ENCODE measurements at places on chromosomes 6 and 20. TPM values are rescaled to one million over a fixed set of nuclear protein-coding genes. Genes with fewer than 3 reads are reported as not detected.

- no peaks in the 10 kb centered on the region for H3K36me3 ChIP-seq
- H3K4me1 ChIP-seq = no peaks in the 10 kb centered on the region
- H3K4me3 ChIP-seq = no peak overlapping the region
- H3K27ac ChIP-seq = no peak overlapping the region
Measured at GRCh38 chr6:148304976-148305375, 37.7 kb upstream of the SASH1 start.

DNA sequence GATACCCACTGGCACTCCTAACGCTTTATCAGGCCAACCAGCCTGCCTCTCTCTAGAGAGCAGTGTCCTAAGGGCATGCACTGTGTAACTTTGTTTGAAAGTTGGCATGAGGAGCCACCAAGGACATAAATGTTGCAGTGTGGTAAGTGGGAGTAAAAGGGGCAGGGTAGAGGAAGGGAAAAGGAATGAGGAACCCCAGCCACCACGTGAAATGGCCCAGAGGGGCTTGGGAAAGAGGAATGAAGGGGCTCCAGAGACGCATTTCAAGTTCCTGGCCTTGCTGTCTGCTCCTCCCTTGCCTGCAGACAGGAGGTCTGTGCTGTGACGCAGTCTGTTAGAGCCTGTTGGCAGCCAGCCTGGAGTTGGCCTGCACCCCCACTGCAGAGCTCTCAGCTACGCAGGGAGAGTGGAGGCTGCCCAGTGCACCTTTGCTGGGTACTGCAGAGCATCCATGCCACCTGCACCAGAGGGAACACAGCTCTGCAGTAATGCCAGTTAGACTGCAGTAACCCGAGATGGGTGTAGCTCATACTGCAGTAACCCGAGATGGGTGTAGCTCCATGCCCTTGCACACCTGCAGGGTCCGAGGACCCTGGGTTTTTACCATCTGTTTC, 86.8 kb upstream of the SNAP25 start:
- no peak overlapping the region for H3K4me3 ChIP-seq
- H3K27ac ChIP-seq = no peak overlapping the region
- no peaks in the 10 kb centered on the region for H3K27me3 ChIP-seq
- no peak for DNase-seq

DNA sequence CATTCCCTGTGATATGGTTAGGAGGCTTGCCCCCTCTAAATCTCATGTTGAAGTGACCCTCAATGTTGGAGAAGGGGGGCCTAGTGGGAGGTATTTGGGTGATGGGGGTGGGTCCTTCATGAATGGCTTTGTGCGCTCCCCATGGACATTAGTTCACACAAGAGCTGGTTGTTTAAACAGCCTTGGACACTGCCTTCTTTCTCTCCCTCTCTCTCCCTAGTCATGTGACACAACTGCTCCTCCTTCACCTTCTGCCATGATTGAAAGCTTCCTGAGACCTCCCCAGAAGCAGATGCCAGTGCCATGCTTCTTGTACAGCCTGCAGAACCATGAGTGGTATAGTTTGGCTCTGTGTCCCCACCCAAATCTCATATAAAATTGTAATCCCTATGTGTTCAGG, 117.2 kb upstream of the SLC22A16 start:
- no peaks in the 10 kb centered on the region for H3K36me3 ChIP-seq
- no peak for DNase-seq
- no peak overlapping the region for H3K4me3 ChIP-seq
- H3K27ac ChIP-seq = no peak overlapping the region

DNA sequence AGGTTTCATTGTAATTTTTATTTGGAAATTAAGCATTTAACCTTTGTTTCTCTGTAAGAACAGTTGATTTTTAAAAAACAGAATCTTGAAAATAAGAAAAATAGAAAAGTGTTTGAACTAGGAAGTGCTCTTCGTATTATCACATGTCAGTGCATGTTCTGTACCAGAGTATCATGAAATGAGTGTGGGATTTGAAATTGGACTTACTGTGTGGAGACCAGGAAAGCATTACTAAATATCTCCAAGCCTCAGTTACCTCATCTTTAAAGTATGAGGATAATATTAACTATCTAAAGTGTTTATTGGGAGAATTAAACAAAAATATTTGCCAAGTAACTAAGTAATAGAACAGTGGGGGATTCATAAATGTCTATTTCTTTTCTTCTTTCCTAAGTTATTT, 156.9 kb upstream of the FLRT3 start:
- H3K27ac ChIP-seq = no peak overlapping the region
- no peaks in the 10 kb centered on the region for H3K4me1 ChIP-seq
- DNase-seq = no peak
- no peak overlapping the region for H3K4me3 ChIP-seq

MARCKS gene
- 50.8 TPM for total RNA-seq

GRCh38 chr6:106383573-106383972, 23.1 kb downstream of the CRYBG1 start:
- H3K4me1 ChIP-seq = no peaks in the 10 kb centered on the region
- DNase-seq = no peak
- H3K36me3 ChIP-seq = no peaks in the 10 kb centered on the region
- no peaks in the 10 kb centered on the region for H3K27me3 ChIP-seq
- H3K4me3 ChIP-seq = no peak overlapping the region

DNA sequence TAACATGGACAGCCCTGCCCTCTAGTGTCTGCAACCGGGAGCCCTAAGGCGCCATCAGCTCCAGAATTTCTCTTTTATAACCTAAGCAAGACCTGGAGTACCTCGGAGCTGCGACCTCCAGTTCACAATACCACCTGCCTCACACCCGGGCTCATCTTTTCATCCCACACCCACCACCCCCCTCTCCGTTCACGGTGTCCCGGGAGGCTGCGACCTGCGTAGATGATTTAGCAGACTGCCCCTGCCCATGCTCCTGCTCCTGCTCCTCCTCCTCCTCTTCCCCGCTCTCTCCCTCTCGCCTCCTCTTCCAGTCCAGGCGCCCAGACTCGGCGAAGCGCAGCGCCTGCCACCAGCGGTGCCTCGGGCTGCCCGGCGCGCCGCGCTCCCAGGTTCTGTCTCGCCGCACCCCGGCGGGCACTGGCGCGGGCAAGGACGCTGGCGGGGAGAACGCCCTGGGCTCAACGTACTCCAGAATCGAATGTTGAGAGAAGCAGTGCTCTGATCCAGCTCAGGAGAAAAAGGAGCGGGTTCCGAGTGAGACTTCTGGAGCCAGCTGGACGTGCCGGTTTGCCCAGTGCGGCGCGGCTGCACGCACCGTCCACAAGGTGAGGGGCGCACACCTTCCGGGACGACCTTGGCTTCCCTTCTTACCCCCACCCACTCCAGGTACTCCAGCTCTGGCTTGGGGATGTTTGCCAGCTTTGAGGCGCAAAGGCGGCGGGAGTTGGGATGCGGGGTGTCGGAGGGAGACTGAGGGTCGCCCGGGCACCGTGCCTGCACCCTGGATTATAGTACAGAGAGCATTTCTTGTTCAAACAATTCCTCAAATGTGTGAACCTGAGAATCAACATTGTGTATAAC, at the start of gene HTR1E:
TSS of gene HTR1E (plus strand) at position 310 of the 861 bp plus-strand sequence. CDS start 77,807 bp downstream, outside the sequence.
- no peaks in the 10 kb centered on the region for H3K36me3 ChIP-seq
- peak; percentile 15 for DNase-seq
- H3K4me3 ChIP-seq = peak within 1 kb of the TSS; percentile 61
- H3K4me1 ChIP-seq = no peaks in the 10 kb centered on the region
- H3K27me3 ChIP-seq = no peaks in the 10 kb centered on the region

DNA sequence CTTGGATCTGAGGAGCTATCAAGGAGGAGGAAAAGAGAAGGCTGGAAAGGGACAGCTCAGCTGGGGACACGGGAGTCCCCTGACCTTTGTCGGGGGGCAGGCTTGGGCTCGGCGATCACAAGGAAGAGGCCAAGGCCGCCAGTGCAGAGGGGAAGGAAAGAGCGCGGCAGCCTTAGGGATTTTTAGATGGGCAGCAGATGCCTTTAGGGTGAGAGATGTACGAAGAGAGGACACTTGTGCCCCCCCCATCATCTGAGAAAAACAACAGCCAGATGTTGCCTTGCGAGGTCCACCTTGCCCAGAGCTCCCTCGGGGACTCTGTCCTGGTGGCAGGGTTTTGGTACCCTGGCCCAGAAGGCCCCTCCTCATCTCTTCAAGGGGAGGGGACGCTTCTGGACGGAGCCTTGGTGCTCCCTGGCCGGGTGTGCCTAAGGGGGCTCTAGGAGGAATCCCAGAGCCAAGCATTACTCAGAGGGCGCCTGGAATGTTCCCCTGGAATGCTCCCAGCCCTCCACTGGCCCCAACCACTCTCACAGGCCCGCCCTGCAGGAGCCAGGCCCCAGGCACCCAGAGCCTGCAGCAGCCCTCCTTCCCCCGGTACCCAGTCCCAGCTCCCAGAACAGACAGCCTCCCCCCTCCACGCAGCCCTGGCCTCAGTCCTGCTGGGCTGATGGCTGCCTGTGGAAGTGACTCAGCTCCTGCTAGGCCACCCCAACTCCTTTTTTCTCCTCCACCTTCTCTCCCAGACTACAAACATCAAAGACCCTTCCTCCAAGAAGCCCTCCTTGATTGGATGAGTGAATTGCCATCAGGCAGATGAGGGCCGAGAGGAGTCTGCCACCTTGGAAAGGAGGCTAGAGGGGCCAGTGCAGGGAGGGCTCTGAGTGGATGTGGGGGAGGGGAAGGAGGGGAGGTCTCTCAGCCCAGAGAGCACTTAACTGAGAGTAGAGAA, 1.8 kb downstream of the ADAM33 start:
- DNase-seq = no peak
- peak overlapping the region; percentile 84 for H3K27ac ChIP-seq
- peaks cover 7% of the 10 kb centered on the region for H3K4me1 ChIP-seq
- peak overlapping the region; percentile 54 for H3K4me3 ChIP-seq
- H3K27me3 ChIP-seq = no peaks in the 10 kb centered on the region

DNA sequence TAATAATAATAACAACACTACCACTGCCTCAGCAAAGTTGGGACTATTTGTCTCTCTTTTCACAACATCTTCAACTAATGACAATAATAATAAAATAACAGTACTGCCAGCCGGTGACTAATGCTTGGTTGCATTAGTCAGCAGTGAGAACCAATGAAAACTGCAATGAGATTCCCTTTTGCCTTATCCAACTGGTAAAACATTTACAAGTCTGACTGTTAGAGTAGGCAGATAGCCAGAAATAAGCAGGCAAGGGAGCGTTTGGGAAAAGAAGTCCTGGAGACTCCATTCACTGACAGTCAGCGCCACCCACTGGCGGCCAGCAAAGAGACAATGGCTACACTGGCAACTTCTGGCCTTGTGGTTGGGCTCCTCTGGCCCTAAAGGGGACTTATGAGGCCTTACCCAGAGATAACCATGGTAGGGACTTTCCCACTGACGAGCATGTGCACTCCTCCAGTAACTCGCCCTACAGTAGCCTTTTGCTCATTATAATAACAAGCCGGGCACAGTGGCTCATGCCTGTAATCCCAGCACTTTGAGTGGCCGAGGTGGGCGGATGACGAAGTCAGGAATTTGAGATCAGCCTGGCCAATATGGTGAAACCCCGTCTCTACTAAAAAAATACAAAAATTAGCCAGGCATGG, 3.4 kb upstream of the NSFL1C start:
- peaks cover 9% of the 10 kb centered on the region for H3K4me1 ChIP-seq
- H3K27ac ChIP-seq = peak overlapping the region; percentile 14
- H3K27me3 ChIP-seq = no peaks in the 10 kb centered on the region
- DNase-seq = peak; percentile 73
- no peaks in the 10 kb centered on the region for H3K36me3 ChIP-seq

GTSF1L gene
- not detected for total RNA-seq

DNA sequence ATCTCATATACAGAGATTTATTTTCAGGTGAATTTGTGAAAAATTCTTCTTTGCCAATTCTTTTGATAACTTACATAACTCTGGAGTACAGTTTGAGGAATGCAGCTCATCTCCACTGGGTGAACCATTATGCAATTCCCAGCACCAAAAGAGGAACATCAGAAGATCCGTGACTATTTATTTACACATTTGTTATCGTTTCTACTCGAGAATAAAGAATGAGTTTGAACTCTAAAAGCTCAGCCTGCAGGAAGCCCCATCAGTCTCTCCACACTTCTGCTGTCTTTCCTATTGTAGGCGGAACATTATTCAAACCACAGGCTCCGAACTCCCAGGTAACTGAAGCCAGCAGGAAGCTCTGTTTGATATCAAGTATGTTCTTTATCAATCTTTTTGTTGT, 95.9 kb upstream of the IFNGR1 start:
- no peaks in the 10 kb centered on the region for H3K36me3 ChIP-seq
- no peak overlapping the region for H3K27ac ChIP-seq
- no peaks in the 10 kb centered on the region for H3K4me1 ChIP-seq

DNA sequence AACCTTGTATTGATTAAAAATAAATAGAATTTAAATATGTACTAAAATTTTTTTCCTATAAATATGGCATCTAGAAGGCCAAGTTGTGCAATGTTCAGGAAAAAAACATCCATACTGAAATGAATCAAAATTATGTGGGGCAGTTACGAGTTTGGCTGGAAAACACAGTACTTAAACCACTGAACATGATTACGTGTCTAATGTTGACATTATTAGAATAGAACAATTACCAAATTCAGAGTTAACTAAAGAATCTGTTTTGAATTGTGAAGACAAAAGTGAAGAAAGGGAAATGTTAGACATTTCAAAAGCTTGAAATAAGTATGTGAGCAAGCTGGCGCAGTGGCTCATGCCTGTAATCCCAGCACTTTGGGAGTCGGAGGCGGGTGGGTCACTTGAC, 57.2 kb downstream of the KLHL31 start:
- no peak overlapping the region for H3K27ac ChIP-seq
- no peaks in the 10 kb centered on the region for H3K4me1 ChIP-seq
- H3K27me3 ChIP-seq = no peaks in the 10 kb centered on the region
- no peak overlapping the region for H3K4me3 ChIP-seq

DNA sequence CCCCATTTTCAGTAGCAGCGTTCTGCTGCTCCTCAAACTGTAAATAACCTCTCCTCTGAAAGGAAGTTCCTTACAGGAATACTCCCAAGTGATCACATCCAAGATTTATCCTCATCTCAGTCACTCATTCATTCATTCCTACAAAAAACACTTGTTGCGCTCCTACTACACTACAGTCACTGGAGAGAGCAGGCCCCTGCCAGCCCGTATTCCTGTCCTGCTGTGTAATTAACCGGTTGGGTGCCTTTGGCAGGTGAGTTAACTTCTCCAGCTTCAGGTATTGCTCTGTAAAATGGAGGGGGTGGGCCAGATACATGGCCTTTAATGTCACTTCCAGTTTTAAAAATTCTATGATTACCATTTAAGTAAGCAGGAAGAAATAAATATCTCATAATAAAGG, 15.0 kb upstream of the ZBTB24 start:
- H3K27ac ChIP-seq = no peak overlapping the region
- H3K27me3 ChIP-seq = no peaks in the 10 kb centered on the region
- no peak overlapping the region for H3K4me3 ChIP-seq
- no peaks in the 10 kb centered on the region for H3K4me1 ChIP-seq
